ENCODE measurements at places on chromosomes 6 and 20.

DNA sequence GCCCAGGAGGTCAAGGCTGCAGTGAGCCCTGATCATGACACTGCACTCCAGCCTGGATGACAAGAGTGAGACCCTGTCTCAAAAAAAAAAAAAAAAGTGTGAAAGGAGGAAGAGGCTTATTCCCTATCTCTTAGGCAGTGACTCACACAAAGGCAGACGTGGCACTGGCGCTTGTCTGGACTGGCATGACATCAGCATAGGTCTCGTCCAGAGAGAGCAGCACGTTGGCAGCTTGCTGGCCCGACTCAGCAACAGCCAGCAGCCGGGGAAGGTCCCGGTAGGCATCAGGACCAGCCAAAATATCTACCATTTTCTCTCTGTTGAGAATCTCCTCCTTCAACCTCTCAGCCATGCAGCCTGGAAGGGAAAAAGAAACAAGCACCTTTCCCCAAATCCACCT, 14.1 kb downstream of the CDK5RAP1 start:
- no peak for DNase-seq

DNA sequence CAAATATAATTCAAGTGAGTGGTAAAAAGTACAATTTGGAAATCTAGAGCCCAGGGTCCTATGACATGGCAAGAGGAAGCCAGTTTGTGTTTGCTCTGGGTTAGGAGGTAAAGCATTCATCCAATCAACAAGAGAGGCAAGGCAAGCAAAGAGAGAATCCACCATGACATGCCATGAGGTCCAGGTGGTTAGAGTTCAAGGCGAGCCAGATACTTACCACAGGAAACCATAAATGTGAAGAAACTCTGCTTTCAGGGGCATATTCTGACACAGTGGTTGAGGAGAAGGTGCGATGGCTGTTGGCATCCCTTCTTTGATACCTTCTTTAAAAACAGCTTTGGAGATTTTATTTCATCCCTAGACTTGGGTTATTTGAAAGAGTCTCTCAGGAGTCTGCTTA, 193.8 kb upstream of the MAN1A1 start:
- no peak for DNase-seq

- no peak for DNase-seq
These were observed 63.1 kb upstream of the PHACTR1 start for GRCh38 chr6:12653486-12653885.

GRCh38 chr20:25318471-25319240, 70.8 kb downstream of the PYGB start:
- no peak for DNase-seq

DNA sequence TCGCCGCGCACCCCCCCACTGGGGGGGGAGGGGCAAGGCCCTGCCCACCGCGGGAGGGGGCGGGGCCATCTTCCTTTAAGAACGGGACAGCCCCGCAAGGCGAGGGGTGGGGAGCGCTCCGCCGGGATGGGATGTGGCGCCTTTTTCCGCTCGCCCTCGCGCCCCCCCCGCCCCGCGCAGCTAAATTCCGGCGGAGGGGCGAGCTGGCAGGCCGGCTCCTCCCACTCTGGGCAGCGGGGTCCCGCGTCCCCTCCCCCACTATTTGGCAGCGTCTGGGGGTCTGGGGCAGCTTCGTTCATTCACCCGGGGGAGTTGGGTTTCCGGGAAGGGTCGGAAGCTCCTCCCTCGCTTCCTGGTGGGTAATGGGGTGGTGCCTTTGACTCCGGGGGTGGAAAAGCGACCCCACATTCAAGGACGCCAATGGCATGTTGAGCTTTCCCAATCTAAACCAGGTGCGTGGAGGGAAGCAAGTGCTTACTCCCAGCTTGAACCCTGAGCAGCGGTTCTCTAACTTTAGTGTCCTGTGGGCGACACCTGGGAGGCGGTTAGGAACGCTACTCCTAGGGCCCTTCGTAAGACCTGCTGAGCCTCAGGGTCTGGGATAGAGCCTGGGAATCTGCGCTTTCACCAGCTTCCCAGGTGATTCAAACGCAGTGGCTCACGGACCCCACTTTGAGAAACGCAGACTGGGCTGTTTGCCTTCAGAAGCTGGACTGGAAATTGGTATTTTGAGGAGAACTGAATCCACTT, 927 bp downstream of the ASXL1 start:
- peak; percentile 91 for DNase-seq

DNA sequence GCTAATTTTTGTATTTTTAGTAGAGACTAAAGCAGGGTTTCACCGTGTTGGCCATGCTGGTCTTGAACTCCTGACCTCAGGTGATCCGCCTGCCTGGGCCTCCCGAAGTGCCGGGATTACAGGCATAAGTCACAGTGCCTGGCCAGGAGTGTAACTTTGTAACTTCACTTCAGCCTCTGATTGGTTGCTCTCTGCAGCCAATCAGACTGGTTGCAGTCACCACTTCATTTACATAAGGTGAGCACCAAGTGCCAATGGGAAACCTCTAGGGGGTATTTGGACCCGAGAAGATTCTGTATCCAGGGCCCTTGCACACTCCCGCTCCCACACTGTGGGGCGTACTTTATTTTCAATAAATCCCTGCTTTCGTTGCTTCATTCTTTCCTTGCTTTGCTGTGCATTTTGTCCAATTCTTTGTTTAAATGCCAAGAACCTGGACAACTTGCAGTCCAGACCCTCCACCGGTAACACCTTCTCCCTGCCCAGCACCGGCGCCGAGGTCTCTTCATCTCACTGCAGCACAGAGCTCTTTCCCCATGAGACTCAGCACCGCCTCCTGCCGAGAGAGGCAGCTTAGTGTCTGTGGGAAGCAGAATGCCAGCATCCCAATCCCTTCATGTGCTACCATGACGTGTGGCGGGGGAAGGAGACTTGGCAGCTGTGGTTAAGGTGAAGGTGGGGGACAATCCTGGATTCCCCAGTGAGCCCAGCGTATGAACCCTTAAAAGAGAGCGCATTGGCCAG, 14.0 kb upstream of the MRGBP start:
- DNase-seq = no peak

DNA sequence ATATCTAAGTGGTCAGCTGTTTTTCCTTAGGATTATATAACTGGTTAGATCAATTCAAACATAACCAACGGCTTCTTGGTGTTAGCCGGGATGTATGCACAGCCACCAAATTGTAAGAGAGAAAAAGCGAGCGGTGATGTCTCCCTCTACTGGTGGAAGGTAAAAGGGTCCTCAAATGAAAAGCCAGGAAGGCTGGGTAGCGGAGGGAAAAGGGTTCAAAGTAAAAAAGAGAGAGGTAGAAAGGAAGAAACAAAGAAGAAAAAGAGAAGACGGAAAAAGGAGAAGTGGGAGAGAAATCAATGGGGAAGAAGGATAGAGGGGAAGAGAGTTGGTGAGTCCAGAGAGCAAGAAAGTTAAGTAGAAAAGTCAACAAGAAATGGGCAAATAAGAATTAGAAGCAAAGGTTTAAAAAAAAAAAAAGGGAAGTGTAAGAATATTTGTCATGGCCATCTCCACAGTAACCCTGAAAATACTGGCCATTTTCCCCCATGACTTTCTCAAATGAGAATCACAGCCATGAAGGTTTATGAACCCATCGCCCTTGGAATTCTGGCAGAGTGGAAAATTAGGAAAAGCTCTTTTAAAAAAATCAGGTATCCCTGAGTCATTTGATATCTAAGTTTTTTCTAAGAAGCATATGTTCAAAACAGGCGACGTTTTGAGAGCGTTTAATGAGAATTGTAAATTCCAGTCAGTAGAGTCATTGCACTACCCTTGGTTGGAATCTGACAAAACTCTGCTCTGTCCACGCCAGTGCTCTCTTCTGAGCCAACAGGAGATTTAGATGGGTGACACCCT, 155.6 kb upstream of the SNX9 start:
- DNase-seq = peak; percentile 83

DNA sequence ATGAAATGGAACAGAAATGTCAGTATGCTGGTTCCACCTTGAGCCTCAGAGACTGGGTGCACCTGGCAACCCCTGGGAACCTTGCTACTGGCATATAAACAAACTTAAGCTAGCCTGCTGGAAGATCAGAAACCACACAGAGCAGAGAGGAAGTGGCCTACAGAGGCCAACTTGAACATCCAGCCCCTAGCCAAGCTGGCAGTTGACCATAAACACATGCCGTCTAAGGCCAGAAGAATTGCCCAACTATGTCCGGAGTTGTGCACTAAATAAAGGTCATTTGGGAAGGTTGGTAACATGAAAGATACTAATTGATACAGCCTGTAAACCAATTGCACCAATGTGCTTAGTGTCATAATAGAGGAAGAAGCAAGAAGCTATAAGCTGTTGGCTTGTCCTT, 266.6 kb upstream of the BTBD3 start:
- DNase-seq = no peak

GRCh38 chr6:32255199-32256153, 31.6 kb upstream of the NOTCH4 start:
- peak; percentile 13 for DNase-seq

GRCh38 chr6:17012421-17013225, 89.2 kb upstream of the STMND1 start:
- DNase-seq = peak; percentile 7

Measured in NCI-H69 (cell line).